ENCODE measurements at places on chromosomes 7 and 10.

- no peak for DNase-seq
Measured at GRCh38 chr10:104037261-104037951, 48.3 kb downstream of the COL17A1 start.

- DNase-seq = no peak
Measured at GRCh38 chr7:17618652-17618974, 320.2 kb downstream of the AHR start.

GRCh38 chr10:43844221-43844620 is 195.5 kb upstream of the ZNF32 start:
- DNase-seq = no peak

GRCh38 chr7:112573302-112574039 is 92.7 kb downstream of the LSMEM1 start:
- DNase-seq = no peak

DNA sequence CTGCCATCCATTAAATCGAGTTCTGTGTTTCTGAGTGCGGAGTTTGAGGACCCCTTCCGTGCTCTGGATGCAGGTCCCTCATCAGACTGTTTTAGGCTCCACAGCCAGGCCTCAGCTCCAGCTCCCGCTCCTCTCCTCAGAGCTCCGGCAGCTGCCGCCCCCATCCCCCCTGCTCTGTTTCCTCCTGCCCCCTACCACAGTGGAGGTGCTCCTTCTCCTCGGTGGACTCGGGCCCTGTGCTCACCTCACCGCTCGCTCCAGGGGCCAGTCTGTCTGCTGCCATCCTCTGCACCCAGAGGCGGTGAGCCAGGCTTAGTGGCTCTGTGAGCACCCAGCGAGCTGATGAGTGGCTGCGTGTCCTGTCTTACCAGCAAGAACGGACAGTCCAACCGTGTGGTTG is 21.4 kb upstream of the PRKAR1B start:
- no peak for DNase-seq

GRCh38 chr10:61890430-61890829 is 11.1 kb upstream of the ARID5B start:
- DNase-seq = no peak

GRCh38 chr10:103467406-103467805 is 8.7 kb upstream of the CALHM1 start:
- DNase-seq = no peak

GRCh38 chr7:158766570-158767281 is 62.1 kb upstream of the NCAPG2 start:
- DNase-seq = no peak

DNA sequence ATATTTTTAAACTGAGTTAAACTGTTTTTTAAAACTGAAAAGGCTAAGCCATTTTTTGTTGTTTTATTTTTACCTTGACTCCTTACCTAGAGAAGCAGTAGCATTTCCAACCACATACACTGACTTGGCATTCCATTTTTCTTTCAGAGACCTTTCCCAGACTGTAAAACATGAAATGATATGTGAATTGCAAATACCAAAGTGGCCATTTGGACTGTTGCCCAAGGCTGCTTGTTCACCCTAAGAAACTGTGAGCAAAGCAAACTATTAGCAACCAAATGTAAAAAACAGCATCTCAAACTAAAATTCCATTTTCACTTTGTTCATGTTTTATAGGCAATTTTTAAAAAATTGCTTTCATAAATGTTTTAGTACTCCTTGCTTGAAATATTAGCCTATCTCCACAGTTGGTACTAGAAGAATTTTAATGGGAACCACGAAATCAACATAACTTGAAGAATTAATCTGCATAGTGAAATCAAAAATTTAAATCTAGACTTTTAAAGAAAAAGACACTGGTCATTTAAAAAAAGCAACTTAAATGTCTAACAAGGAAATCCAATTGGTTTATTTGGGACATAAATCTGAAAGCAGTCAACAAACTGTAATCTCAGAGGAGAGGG is 10.8 kb downstream of the UROS start:
- DNase-seq = no peak

DNA sequence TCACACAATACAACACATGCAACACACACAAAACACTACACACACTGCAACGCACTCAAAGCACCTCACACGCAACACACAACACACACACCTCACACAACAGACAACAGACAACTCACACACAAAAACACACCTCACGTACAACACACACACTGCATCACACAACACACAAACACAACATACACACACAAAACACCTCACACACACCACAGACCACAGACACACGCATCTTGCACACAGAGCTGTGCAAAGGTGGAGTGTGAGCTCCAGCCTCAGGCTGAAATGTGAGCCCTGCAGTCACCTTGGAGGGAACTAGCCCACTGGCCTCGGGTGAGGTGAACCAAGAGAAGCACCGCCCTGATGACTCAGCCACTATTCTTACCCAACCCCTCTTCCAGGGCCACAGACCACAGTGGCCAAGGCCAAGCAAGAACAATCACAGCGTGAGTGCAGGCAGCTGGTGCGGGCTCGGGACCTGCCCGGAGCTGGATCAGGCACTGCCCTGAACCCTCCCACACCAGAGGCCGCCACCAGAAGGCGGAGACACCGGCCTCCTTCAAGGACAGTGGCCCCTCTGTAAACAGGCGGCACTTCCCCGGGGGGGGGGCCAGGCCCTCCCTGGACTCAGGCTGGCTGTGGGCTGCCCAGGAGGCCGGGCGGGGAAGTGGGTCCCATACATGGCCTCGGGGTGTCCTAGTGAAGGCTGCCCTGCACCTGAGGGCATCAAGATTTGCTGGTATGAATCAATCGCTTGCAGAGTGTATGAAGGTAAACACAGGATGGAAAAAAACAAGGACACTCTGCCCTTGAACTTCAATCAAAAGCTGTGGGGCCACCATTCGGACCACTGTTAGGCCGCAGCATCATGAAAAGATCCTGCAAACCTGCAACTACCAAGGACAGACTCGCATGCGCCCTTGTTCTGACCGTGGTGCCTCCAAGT is 106.7 kb downstream of the TNS3 start:
- DNase-seq = no peak

DNA sequence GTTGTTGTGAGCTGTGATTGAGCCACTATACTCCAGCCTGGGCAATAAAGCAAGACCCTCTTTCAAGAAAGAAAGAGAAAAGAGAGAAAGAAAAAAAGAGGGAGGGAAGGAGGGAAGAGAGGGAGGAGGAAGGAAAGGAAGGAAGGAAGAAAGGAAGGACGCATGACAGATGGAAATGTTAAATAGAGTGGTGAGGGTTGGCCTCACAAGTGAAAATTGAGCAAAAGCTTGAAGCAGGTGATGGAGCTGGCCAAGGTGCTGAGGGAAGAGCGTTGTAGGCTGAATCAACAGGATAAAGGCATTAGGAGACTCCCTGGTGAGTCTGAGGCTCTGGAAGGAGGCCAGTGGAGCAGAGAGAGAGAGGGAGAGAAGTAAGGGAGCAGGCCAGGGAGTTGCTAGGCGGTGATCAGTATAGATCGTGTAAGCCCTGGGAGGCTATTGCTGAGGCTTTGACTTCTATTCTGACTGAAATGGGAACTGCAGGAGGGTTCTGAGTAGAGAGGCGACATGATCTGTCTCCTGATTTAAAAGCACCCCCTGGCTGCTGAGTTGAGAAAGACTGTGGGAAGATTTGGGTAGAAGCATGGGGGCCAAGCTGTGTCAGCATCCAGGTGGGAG is 26.5 kb upstream of the TMEM248 start:
- DNase-seq = no peak

- DNase-seq = no peak
Measured at GRCh38 chr7:2527505-2528467, 8.2 kb downstream of the LFNG start.

- no peak for DNase-seq
Measured at GRCh38 chr10:117950408-117950807, 96.3 kb downstream of the RAB11FIP2 start.

DNA sequence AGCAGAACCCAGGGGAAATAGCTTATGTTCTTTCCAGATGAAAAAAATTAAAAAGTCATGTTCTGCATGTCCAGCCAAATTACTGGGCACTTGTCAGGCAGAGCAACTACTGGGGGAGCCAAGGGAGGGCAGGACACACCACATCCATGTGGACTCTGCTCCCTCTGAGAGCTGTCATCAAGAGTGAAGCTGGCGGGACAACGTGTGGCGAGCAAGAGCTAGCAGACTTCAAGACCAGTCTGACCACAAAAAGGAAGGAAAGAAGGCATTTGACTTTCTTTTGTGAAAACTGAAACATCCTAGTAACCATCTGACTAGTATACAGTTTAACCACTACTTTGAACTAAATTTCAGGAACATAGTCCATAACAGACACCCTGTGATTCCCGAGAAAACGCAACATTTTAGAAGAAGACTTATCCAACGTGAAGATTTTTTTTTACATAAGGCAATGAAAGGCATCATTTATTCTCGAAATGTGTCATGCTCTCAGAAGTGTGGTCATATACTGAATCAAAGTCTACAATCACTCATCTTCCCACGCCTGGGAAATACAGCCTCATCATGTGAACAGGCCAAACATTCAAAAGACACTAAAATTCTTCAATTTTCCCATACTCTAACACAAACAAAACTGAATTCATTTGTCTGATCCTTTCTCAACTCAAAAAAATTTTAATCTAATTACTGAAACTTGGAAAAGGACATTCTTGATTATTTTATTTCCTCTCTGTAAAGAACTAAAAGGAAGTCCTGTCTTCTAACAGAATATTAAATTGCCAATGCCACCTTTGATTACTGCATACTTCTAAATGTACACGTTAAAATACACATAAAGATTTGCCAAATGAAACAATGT is 15.5 kb downstream of the CYTH3 start:
- DNase-seq = no peak

DNA sequence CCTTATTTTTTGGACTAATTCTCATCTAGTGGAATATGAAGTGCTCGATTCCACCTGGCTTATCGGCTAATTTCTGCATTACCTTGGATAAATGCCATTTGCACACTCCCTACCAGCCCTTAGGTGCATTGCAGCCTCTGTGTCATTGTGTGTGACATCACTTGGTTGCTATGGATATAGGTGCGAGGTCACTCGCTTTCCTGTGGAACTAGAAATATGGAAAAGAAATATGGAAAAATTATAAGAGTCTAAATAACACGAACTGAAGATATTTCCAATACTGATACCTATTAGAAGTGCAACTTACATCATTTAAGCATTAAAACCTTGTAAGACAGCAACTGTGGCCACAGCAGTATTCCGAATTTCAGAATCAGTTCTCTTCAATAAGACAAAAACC is 2.0 kb downstream of the YWHAG start:
- DNase-seq = no peak

- no peak for DNase-seq
Measured at GRCh38 chr10:13003004-13003403, 1.5 kb upstream of the CCDC3 start.

DNA sequence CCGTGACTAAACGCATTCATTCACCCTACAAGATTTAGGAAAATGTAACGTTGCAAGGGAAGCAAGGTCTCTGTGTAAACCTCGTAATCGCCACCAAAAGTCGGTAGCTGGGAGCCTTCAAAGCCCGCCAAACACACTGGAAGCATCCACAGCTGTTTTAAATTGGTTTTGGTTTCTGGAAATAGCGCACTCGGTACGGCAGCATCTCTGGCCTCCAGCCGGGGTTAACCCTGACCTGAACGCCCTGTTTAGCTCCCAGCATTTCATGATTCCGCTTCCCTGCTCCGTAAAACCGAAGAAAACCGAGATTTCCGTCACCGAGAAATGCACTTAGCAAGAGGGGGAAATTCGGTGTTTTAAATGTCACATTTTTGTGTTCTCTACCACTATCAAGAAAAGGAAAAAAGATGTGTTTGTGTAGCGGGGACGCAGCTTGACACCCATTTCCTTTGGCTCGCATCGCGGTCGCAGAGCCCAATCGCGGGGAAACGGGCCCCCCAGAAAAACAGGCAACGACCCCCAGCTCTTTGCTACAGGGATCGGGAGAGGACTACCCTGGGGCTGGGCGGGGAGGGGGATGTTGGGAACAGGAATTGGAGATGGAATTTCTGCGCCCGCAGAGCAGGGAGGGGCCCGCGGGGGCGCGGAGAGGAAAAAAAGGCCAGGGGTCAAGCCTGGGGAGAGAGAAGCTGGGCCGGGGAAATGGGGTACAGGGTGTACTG is 646 bp downstream of the SGCE start:
- no peak for DNase-seq

DNA sequence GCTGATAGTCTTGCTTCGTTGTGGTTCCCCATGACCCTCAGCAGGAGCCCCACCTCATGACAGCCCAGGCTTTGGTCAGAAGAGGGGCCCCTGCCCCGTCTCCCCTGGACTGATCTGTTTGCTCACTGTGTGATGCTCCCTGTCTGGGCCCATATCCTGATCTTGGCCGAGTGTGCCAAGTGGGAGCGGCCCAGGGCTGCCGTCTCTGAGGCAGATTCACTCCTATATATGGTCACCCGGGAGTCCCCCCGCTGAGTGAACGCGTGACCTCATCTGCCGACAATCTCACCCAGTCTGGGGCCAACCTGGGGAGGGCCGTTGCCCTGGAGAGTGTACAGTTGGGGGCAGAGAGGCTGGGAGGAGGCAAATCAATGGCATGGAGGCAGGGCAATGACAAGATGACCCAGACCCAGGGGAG is 34.5 kb downstream of the PPIF start:
- no peak for DNase-seq

DNA sequence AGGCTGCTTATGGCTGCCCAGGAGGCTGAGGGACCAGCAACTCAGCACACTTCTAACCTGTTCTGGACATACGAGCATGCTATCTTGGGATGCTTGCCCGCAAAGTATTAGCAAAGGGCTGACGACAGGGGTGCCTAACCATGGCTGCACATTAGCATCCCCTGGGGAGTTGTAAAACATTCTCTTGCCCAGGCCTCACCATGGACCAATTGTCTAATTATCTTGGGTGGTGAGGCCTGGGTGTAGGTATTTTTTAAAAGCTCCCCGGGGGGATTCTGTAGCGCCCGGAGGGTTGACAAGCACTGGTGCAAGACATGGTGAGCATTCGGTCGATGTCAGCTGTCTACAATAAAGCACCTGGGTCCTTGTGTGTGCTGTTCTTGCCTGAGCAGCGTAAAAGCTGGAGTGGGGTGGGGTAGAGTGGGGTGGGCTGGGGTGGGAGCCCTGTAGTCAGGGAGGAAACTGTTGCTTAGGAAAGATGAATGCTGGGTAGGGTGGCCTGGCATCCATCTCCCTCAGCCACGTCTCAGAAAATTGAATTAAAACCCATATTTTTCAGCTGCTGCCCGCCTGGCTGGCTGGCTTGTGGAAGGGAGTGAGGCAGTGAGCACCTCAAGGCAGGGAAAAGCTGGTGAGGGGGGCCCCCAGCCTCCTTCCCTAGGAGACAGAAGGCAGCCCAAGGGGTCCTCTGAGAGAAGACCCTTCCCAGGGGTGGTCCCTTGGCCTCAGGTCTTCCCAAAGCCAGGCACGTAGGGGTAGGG is 2.9 kb upstream of the ADCYAP1R1 start:
- DNase-seq = no peak

GRCh38 chr7:43701500-43701854 is 27.8 kb downstream of the COA1 start:
- no peak for DNase-seq

DNA sequence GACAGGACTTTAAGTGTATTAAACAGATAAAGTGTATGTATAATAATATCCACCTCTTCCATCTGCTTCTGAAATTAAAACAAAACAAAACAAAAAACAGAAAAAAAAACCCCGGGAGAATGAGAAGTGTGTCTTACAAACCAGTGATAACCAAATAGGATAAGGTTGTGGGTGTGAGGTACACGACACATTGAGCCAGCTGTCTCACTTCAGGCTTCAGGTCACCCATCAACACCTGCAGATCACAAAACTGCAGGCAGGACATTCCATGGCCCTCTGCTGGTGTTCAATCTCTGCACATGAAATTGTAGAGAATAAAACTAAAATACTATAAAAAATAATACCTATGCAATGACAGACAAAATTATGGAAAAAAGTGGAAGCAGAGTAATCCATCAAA is 339.9 kb downstream of the SFMBT2 start:
- no peak for DNase-seq
